ENCODE measurements at places on chromosomes 11 and 22.

DNA sequence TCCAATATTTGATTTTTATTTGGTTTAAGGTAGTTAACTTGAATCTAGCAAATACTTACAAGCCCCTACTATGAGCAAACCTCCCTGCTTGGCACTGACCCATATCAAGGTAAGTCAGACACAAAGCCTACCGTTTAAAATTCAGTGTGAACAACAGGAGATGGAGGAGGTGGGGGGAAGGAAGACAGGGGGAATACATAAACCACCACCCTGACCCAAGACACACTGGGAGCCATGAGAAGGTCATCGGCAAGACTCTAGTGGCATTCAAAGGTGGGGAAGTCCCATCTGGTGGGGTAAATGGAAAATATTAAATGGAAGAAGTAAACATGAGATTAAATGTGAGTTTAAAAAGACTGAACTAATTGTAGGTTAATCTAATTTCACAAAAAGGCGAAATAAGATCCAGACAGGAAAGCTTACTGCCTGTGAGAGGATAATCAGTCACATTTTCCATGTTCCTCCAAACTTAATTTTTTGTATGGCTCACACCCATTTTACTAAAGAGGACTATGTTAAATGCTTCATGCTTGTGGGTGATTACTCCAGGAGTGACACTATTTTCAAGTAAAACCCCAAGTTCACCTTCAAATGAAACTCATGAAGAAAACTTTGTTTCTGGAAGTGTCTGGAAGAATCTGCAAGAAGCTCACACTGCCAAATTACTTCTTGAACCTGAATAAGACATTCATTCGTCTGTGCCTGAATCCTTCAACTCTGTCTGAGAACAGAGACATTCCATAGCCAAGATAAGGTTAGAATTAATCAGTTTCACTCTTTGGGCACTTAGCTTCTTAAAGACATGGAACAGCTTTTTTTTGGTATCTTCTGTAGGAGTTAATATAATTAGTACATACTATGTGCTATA lies 51.7 kb downstream of the PITPNB start:
- no peak for DNase-seq

DNA sequence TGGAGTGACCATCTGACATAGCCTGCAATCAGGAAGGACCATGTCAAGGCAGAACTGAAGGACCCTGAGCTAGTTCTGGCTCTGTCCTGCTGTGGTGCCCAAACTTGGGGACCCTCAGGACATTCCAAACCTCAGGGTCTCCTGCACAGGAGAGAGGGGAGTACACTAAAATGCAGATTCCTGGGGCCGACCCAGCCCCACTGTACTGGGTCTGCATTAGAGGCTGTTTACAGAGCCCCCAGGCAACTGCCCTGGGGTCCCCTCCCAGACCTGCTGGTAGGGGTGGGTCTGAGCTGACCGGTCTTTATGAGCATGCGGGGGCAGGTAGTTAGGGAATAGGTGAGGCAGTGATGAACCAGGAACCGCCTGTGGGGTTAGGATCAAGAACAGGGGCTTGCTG lies 6.8 kb downstream of the TRPM5 start:
- DNase-seq = no peak

DNA sequence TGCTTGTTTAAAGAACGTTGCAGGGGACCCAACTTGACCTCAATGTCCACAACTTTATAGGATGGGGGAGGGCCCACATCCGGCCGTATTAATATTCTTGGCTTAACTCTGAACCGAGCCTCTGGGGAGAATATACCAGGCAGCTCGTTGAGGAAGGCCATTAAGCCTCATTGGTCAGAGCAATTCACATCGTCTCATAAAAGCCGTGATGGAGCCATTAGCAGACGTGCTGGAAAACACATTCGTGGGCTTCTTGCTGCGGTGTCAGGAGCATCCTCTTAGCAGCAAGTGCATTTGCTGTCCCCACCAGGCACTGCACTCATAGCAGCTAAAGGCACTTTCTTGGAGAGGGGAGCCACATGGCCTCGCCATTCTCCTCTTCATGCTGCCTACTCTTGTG lies 14.9 kb downstream of the DSCAML1 start:
- no peak for DNase-seq

GRCh38 chr11:19966927-19967326 lies 193.3 kb downstream of the DBX1 start:
- no peak for DNase-seq

GRCh38 chr11:114058026-114058706 lies 1.3 kb upstream of the ZBTB16 start:
- no peak for DNase-seq

DNA sequence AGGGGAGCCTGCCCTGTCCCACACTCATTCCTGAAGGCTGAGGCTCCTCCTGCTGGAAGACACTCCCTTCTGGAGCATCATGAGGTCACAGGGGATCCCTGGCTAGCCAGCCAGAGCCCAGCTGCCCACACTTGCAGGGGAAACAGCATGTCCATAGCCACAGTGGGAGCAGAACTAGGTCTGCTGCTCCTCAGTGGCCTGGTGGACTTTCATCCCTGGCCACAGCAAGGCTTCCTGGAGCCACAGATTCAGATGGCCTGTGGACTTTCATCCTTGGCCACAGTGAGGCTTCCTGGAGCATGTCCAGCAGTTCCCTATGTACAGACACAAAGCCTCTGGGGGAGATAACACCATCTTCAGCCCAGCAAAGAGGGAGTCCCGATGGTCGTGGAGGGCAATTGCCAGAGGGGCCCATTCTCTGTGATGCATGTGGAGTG lies 5.9 kb upstream of the APOL6 start:
- no peak for DNase-seq

- DNase-seq = no peak
These were observed 1.9 kb upstream of the BUD13 start for GRCh38 chr11:116774661-116775060.

All from left renal pelvis (tissue), 4 donors.